ENCODE measurements at places on chromosomes 1 and 21. TPM values are rescaled to one million over a fixed set of nuclear protein-coding genes. Genes with fewer than 3 reads are reported as not detected.

AGO3 gene
- total RNA-seq, result 25.6 TPM

DMBX1 gene
- not detected for total RNA-seq

FOXJ3 gene
- total RNA-seq, result 30.5 TPM

DNA sequence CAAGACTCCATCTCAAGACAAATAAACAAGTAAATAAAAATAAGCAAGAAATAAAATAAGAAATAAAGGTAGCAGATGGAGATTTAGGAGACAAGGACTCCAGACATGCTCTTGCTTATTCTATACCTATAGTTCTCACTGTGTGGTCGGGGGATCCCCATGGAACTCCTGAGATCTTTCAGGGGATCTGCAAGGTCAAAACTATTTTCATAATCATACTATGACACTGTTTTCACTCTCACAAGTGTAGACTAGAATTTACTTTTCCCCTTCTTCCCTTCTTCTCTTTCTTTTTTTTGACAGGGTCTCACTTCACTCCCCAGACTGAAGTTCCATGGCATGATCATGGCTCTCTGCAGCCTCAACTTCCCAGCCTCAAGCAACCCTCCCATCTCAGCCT lies 29.8 kb upstream of the NLRP3 start:
- H3K27me3 ChIP-seq, result no peaks in the 10 kb centered on the region
- DNase-seq, result no peak
- H3K4me1 ChIP-seq, result peaks cover 2% of the 10 kb centered on the region
- H3K27ac ChIP-seq, result no peak overlapping the region

DNA sequence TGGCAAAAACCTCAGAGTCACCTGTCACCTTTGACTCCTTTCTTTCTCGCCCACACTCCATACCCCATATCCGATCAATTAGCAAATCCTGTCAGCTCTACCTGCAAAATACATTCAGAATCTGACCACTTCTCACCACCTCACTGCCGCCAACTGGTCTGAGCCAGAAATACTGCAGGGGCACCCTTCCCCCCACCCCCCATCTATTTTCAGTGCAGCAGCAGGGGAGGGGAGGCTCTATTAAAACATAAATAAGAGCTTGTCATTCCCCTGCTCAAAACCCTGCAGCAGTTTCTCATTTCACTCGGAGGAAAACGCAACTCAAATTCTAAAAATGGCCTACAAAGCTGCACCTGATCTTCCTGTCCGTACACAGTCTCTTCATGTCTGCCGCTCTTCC lies 3.9 kb downstream of the PKLR start:
- H3K4me1 ChIP-seq, result no peaks in the 10 kb centered on the region
- no peak overlapping the region for H3K4me3 ChIP-seq
- no peaks in the 10 kb centered on the region for H3K36me3 ChIP-seq
- DNase-seq, result no peak
- H3K27me3 ChIP-seq, result peaks cover 53% of the 10 kb centered on the region
- no peak overlapping the region for H3K27ac ChIP-seq

- no peak overlapping the region for H3K4me3 ChIP-seq
- DNase-seq, result no peak
- no peaks in the 10 kb centered on the region for H3K36me3 ChIP-seq
These were observed 637 bp upstream of the MYBPHL start for GRCh38 chr1:109307274-109308021.

GRCh38 chr1:221863635-221864034 lies 121.7 kb upstream of the DUSP10 start:
- DNase-seq, result no peak
- peaks cover 3% of the 10 kb centered on the region for H3K4me1 ChIP-seq
- H3K4me3 ChIP-seq, result no peak overlapping the region
- no peaks in the 10 kb centered on the region for H3K36me3 ChIP-seq
- no peaks in the 10 kb centered on the region for H3K27me3 ChIP-seq
- H3K27ac ChIP-seq, result no peak overlapping the region

GRCh38 chr1:162627662-162628296 lies 4.5 kb upstream of the DDR2 start:
- no peak overlapping the region for H3K27ac ChIP-seq
- H3K36me3 ChIP-seq, result no peaks in the 10 kb centered on the region
- H3K27me3 ChIP-seq, result no peaks in the 10 kb centered on the region

DNA sequence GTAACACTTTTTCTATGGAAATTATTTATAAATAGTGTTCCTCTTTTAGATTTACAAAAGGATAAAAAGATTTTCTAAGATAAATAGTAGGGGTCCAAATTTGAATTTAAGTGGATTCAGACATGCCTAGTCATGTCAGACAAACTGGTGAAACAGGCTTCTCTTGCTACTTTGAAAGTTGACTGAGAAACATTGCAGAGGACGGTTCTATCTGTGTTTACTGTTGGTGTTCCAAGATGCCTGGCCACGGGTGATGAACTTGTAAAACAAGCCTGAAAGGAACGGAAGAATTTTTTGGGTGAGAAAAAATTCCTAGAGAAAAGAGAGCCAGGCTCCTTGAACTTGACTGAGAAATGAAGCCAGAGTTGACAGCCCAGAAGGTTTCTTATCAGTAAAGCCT lies 2.2 kb downstream of the KRTAP19-1 start:
- no peaks in the 10 kb centered on the region for H3K4me1 ChIP-seq
- no peak overlapping the region for H3K4me3 ChIP-seq
- H3K27me3 ChIP-seq, result no peaks in the 10 kb centered on the region
- H3K36me3 ChIP-seq, result no peaks in the 10 kb centered on the region

- no peaks in the 10 kb centered on the region for H3K36me3 ChIP-seq
- no peak overlapping the region for H3K4me3 ChIP-seq
- no peak for DNase-seq
- H3K27me3 ChIP-seq, result no peaks in the 10 kb centered on the region
- H3K27ac ChIP-seq, result no peak overlapping the region
These were observed 52.1 kb downstream of the C4BPA start for GRCh38 chr1:207156095-207156494.

GRCh38 chr1:168843401-168843800 lies 114.4 kb upstream of the DPT start:
- no peak overlapping the region for H3K27ac ChIP-seq
- DNase-seq, result no peak
- no peaks in the 10 kb centered on the region for H3K27me3 ChIP-seq

GRCh38 chr1:187680823-187681222 lies 852.1 kb downstream of the PLA2G4A start:
- no peaks in the 10 kb centered on the region for H3K27me3 ChIP-seq
- H3K36me3 ChIP-seq, result no peaks in the 10 kb centered on the region
- no peak overlapping the region for H3K4me3 ChIP-seq
- H3K27ac ChIP-seq, result no peak overlapping the region
- H3K4me1 ChIP-seq, result no peaks in the 10 kb centered on the region

GRCh38 chr21:31897311-31897710 lies 24.5 kb downstream of the HUNK start:
- H3K36me3 ChIP-seq, result no peaks in the 10 kb centered on the region
- H3K4me3 ChIP-seq, result no peak overlapping the region
- DNase-seq, result peak; percentile 77
- peak overlapping the region; percentile 39 for H3K27ac ChIP-seq
- H3K4me1 ChIP-seq, result peaks cover 17% of the 10 kb centered on the region
- H3K27me3 ChIP-seq, result no peaks in the 10 kb centered on the region

- no peaks in the 10 kb centered on the region for H3K27me3 ChIP-seq
- H3K4me3 ChIP-seq, result peak overlapping the region; percentile 61
- no peaks in the 10 kb centered on the region for H3K36me3 ChIP-seq
- H3K27ac ChIP-seq, result peak overlapping the region; percentile 72
- DNase-seq, result no peak
- H3K4me1 ChIP-seq, result peaks cover 31% of the 10 kb centered on the region
These were observed 395 bp downstream of the SLC9A1 start for GRCh38 chr1:27154469-27154990.

- no peaks in the 10 kb centered on the region for H3K27me3 ChIP-seq
- no peaks in the 10 kb centered on the region for H3K4me1 ChIP-seq
- DNase-seq, result no peak
- H3K36me3 ChIP-seq, result no peaks in the 10 kb centered on the region
- no peak overlapping the region for H3K27ac ChIP-seq
- no peak overlapping the region for H3K4me3 ChIP-seq
These were observed 542.7 kb upstream of the ADGRL4 start for GRCh38 chr1:79549201-79549600.

GRCh38 chr1:114468047-114468446 lies 43.0 kb downstream of the TRIM33 start:
- H3K4me1 ChIP-seq, result no peaks in the 10 kb centered on the region
- DNase-seq, result no peak
- no peak overlapping the region for H3K4me3 ChIP-seq
- peaks cover 3% of the 10 kb centered on the region for H3K36me3 ChIP-seq
- H3K27ac ChIP-seq, result no peak overlapping the region
